ENCODE measurements at places on chromosomes 5 and 9. TPM values are rescaled to one million over a fixed set of nuclear protein-coding genes. Genes with fewer than 3 reads are reported as not detected.

Gene HARS2
- polyA plus RNA-seq = 17.8 TPM

Gene OGN
- polyA plus RNA-seq = 0.24 TPM

Gene SPATA31D4
- polyA plus RNA-seq = not detected

Gene SLC46A2
- not detected for polyA plus RNA-seq

Gene LAMC3
- not detected for polyA plus RNA-seq

Gene ADAMTS16
- not detected for polyA plus RNA-seq

Gene ELAVL2
- not detected for polyA plus RNA-seq

Gene SPINK6
- not detected for polyA plus RNA-seq

Gene TAF11L8
- not detected for polyA plus RNA-seq

Gene SPEF2
- polyA plus RNA-seq = 4.0 TPM

Gene GABRA6
- not detected for polyA plus RNA-seq

Gene SERF1B
- polyA plus RNA-seq = 26.8 TPM

Gene UBLCP1
- 51.5 TPM for polyA plus RNA-seq

Gene RNF183
- not detected for polyA plus RNA-seq

Gene MAMDC4
- not detected for polyA plus RNA-seq

Gene PLCXD3
- not detected for polyA plus RNA-seq

Gene IRX1
- not detected for polyA plus RNA-seq

Gene PTPA
- 14.1 TPM for polyA plus RNA-seq

Gene ADGRV1
- polyA plus RNA-seq = not detected

Gene TAF1L
- not detected for polyA plus RNA-seq

Gene PCDHA7
- polyA plus RNA-seq = not detected

Gene DRD1
- polyA plus RNA-seq = not detected

Gene PCDHGA9
- not detected for polyA plus RNA-seq

Gene BAAT
- polyA plus RNA-seq = not detected

Gene ADCY2
- polyA plus RNA-seq = not detected

Gene KIAA0825
- polyA plus RNA-seq = 2.0 TPM

Gene NUTM2F
- polyA plus RNA-seq = not detected

Gene ADAMTS6
- polyA plus RNA-seq = 0.14 TPM

Gene SCGB3A1
- not detected for polyA plus RNA-seq

Gene TMEM267
- polyA plus RNA-seq = 39.1 TPM

Gene DCP2
- 54.0 TPM for polyA plus RNA-seq

Gene KYAT1
- 11.6 TPM for polyA plus RNA-seq

Gene FRMPD1
- polyA plus RNA-seq = not detected

Gene EGFLAM
- not detected for polyA plus RNA-seq

Gene KCNMB1
- polyA plus RNA-seq = not detected

Gene PCDHGA1
- not detected for polyA plus RNA-seq

Gene SH3PXD2B
- polyA plus RNA-seq = not detected

Gene UBE2B
- polyA plus RNA-seq = 86.9 TPM

Gene HAVCR1
- 0.91 TPM for polyA plus RNA-seq

Gene EFCAB9
- not detected for polyA plus RNA-seq

Gene LPAR1
- polyA plus RNA-seq = not detected

Gene LCN9
- not detected for polyA plus RNA-seq

Gene CXCL14
- polyA plus RNA-seq = not detected

Gene PDGFRB
- not detected for polyA plus RNA-seq

Gene BTNL8
- not detected for polyA plus RNA-seq

Gene TCERG1
- 46.4 TPM for polyA plus RNA-seq

Gene OR1J2
- not detected for polyA plus RNA-seq

Gene PRRX2
- not detected for polyA plus RNA-seq

Gene SMIM15
- polyA plus RNA-seq = 41.0 TPM

Gene LSM11
- 0.57 TPM for polyA plus RNA-seq

Gene ASS1
- polyA plus RNA-seq = not detected

Gene TOR4A
- polyA plus RNA-seq = 0.78 TPM

Gene FAM13B
- 27.7 TPM for polyA plus RNA-seq

Gene ZNF366
- not detected for polyA plus RNA-seq

Gene IRX2
- not detected for polyA plus RNA-seq

Measured in CD4-positive, alpha-beta memory T cell (primary cell).